ENCODE measurements at places on chromosomes 7 and 10.
A peak's percentile ranks its signal among the peaks of the same experiment; 100 is the strongest.

GRCh38 chr7:1255817-1256340, 23.2 kb downstream of the UNCX start:
- DNase-seq = no peak

- no peak for DNase-seq
These were observed 247.4 kb upstream of the TEX47 start for GRCh38 chr7:89042940-89043339.

DNA sequence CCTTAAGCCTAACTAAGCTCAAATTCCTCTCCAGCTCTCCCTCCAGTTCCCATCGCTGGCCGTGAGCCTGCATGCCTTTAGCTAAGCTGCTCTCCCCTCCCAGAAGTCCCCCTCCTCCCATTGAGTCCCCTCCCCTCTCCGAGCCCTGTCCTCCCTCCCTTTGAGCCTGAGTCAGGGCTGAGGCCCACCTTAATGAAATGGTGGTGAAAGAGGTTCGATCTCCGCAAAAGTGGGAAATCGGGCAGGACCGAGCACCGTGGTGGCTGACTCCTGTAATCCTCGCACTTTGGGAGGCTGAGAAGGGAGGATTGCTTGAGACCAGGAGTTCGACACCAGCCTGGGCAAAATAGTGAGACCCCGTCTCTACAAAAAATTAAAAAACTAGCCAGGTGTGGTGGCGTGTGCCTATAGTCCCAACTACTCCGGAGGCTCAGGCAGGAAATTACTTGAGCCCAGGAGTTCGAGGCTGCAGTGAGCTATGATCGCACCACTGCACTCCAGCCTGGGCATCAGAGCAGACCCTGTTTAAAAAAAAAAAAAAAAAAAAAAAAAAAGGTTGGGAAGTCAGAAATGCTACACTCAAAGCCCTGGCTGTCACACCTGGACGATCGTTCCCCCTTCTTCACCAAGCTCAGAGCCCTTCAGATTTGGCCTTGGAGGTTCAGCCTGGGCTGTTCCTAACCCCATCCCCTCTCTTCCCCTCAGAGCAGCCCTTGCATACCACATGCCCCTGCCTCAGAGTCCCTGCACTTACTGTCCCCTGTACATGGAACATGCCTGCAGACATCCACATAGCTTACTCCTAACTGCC, 995 bp upstream of the CLDN3 start:
- DNase-seq = peak; percentile 12

- DNase-seq = no peak
These were observed 84.4 kb downstream of the GLI3 start for GRCh38 chr7:42152329-42153205.

DNA sequence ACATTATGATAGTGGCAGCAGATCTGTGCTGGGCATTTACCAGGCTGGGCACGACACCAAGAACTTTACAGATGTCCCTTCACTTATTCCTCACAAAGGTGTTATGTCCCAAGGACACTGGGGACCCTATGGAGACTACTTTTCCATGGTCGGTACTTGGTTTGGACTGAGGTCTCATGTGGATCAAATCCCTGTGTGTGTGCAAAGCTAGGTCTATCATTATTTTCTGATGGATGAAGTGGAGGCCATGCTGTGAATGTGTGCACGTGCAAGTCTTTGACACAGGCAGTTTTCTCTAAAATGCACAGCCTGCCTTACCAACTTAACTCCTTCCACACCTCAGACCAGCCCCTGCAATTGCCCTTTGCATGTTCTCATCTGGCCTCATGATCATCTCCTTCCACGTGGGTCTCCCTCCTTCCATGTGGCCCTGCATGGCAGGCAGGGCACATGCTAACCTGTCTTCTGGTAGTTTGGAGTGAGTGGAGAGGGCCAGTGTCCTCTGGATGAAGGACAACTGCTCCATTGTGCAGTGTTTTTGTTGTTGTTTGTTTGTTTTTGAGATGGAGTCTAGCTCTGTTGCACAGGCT, 16.0 kb upstream of the ZNF273 start:
- no peak for DNase-seq

DNA sequence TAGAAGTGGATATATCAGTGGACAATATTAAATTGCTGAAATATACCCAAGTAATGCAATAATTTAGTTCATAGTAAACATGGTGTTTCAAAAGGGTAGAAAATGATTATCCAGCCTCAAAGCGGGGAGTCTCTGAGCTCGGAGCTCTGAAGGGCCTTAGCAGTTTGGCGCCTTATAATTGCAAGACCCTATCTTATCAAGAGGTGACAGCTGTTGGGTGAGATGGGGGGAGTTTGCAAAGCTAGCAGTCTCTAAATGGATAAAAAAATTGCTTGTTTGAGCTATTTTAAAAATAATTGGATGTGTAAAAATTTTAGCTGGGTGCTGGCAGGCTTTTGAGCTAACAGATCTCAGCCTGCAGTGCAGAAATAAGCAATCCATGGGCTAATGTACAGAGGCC, 219.2 kb downstream of the CCSER2 start:
- no peak for DNase-seq

DNA sequence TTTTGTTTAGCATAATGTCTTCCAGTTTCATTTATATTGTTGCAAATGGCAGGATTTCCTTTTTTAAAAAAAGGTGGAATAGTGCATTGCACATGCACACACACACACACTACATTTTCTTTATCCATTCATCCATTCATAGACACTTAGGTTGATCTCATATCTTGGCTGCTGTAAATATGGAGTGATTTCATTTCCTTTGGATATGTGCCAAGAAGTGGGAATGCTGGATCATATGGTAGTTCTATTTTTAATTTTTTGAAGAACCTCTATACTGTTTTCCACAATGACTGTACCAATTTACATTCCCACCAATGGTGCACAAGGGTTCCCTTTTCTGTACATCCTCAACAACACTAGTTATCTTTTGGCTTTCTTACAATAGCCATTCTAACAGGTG, 68.9 kb downstream of the EBLN1 start:
- DNase-seq = no peak

GRCh38 chr10:87875929-87876571, 12.6 kb downstream of the PTEN start:
- DNase-seq = no peak

- no peak for DNase-seq
These were observed 1.3 kb downstream of the SNX10 start for GRCh38 chr7:26292768-26293560.

- no peak for DNase-seq
These were observed 21.8 kb downstream of the STAM start for GRCh38 chr10:17665747-17666146.

DNA sequence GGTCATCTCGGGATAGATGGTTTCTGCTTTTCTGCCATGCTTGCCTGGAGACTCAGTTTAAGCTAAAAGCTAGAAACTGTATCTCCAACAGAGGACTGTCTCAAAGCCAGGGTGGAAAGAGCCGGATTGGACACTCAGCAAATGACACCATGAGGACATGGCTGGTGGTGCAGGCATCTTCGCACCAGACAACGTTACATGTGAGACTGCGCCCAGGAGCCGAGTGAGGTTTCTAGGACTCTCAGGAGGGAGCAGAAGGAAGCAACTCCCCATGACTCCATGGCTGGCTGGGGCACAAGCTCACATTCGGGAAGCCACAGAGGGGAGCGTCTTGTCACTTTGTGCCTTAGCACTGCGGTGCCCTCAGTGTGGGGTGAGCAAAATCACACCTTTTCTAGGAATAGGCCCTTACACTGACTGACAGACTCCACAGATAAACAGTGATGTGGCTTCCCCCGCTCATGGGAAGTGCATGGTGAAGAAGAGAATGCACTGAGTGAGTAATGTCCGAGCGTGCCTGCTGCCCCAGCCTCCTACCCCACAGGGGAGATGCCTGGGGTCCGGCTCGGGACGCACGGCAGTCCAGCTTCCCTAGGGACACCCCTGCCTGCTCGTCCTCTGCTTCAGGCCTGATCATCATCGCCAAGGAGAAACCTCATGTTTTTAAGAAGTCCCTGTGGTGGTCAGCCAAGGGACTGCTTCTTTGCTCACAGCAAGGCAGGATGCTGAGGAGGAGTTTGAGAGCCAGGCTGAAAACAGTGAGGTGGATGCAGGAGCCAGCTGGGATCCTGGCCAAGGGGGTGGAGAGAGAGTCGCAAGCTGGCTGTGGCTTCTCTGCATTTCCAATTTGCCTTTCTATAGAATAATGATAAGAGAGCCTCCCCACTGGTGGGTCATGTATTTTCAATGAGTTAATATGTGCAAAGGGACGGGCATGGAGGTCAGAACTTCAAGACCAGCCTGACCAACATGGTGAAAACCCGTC, 52.2 kb upstream of the FXYD4 start:
- no peak for DNase-seq

- no peak for DNase-seq
These were observed 56.1 kb upstream of the CAPZA2 start for GRCh38 chr7:116806046-116806944.

GRCh38 chr7:29400437-29400836, 163.2 kb upstream of the PRR15 start:
- DNase-seq = no peak

DNA sequence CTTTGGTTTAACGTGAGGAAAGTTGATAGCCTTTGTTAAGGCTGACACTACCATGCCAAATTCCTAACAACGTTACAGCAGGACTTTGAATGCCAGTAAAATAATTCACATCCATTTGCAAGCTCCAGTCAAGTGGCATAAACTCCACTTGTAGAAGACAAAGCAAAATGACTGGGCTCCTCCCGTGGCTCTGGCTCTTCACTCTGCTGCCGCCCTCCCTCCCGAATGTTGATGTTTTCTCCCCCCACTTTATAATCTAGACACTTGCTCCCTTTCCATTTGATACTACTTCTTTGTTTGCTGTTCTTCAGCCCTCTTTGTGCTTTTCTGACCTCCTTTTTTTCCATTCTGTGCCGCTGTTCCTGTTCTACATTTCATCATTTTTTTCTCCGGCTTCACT, 22.8 kb upstream of the ITGB8 start:
- DNase-seq = no peak

GRCh38 chr7:133795068-133795665, 332.0 kb upstream of the LRGUK start:
- DNase-seq = peak; percentile 98

DNA sequence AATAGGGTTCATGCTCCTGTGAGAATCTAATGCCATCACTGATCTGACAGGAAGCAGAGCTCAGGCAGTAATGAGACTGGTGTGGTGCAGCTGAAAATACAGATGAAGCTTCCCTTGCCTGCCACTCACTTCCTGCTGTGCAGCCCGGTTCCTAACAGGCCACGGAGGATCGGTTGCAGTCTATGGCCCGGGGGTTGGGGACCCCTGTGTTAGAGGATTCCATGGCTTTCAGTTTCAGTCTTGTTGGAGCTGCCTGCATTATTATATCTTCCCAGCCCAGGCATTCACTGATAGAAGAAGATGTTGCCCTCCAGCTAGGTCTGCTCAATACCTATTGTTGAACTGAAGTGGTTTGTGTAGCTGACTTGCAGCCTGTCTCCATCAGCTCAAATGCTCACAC, 1298.8 kb downstream of the TYW1 start:
- DNase-seq = no peak

DNA sequence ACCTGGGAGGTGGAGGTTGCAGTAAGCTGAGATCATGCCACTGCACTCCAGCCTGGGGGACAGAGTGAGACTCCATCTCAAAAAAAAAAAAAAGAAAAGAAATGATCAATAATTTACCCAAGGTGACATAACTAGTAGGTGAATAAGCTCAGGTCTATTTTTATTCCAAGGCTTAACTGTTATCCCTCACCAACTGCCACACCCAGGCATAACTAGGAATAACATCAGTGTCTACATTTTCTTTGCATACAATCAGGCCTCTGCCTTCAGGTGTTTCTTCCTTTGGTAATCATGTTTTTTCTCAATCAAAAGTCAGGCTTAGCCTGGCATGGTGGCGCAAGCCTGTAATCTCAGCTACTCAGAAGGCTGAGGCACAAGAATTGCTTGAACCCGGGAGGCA, 26.6 kb downstream of the CPEB3 start:
- no peak for DNase-seq

GRCh38 chr7:29122081-29122480, 24.3 kb downstream of the CPVL start:
- no peak for DNase-seq

GRCh38 chr7:114414156-114415063, at the start of gene FOXP2:
Gene FOXP2, plus strand, starts transcription at chr7:114414815. Its CDS starts 11,697 bp downstream, at chr7:114426512.
- no peak for DNase-seq

DNA sequence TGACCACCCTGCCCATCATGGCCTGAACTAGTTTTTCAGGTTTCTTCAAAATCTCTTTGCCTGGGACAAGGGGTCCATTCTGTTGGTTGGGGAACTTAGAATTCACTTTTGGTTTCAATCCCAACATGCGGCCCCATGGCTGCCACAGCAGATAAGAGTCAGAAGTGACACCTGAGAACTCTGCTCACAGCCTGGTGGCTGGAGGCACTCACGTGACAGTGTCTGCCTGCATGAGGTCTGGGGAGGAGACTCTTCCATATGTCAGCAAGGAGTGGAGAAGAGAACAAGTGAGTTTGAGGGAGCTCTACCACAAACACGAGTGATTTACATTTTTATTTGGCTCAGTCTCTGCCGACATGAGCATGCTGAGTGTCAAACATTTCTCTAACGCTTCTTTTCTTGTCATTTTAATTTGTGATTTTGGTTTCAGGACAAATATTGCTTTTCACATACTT, 370.4 kb downstream of the TNS3 start:
- no peak for DNase-seq

DNA sequence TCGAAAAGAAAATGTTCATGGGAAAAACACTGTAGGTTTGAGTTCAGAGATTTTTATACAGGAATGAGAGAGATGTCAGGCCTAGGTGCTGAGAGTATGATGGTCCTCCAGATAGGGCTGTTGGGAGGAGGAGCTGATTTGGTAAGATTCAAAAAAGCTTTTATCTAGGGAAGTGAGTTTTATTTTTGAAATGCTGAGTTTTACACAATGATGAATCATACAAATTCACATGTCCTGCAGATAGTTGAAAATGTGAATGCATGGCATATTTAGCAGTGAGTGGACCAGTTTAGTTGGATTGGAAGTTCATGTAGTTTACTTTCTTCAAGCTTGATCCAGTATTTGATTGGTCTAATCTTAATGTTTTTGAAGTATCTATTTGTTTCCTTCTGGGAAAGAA, 154.8 kb downstream of the LRRC4 start:
- DNase-seq = no peak

- no peak for DNase-seq
These were observed 73.6 kb downstream of the CCDC3 start for GRCh38 chr10:12927896-12928295.

GRCh38 chr7:18308938-18309337, 186.6 kb upstream of the HDAC9 start:
- no peak for DNase-seq

GRCh38 chr10:28561531-28561930, 28.6 kb downstream of the WAC start:
- DNase-seq = no peak

Measured in DMS79 treated with DMSO at 0.1 percent for 48 hours (cell line).